Left cardiac atrium (tissue), 4 donors: ENCODE measurements at places on chromosomes 5 and 9. TPM values are rescaled to one million over a fixed set of nuclear protein-coding genes. Genes with fewer than 3 reads are reported as not detected.

- no peak for DNase-seq
Observed at GRCh38 chr5:147359101-147359500, 124.3 kb downstream of the STK32A start.

GRCh38 chr9:122065923-122066629, 27.0 kb downstream of the TTLL11 start:
- DNase-seq, result no peak

DNA sequence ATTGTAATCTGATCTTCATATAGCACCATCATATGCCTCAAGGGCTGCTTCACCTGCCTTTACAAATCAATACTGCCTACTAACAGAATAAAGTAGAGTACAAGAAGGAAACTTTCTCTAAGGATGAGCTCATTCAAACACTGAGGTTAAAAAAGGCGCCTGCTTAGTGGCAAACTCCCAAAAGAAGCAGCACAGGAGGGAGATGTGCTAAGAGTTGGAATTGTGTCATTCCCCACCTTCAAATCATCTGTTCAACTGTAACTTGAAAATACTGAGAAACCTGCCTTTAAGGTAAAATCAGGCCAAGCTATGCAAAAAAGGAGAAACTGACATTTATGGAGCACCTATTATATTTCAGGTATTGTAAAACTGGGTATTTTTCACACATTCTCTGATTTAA, 560.6 kb downstream of the PTPRD start:
- no peak for DNase-seq

UGCG gene
- total RNA-seq, result 21.1 TPM

DNA sequence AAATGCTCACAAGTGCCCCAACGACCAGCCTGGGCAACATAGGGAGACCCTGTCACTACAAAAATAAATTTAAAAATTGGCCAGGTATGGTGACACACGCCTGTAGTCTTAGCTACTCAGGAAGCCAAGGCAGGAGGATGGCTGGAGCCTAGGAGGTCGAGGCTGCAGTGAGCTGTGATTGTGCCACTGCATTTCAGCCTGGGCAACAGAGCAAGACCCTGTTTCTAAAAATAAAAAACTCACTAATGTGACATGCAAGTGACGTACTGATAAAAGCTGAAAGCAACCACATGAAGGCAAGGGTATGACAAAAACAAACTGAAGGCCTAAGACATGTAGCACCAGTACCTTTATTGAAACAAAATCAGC, 81.1 kb downstream of the TLE1 start:
- DNase-seq, result no peak

- no peak for DNase-seq
Observed at GRCh38 chr9:1267141-1267570, 217.0 kb downstream of the DMRT2 start.

- no peak for DNase-seq
Observed at GRCh38 chr5:174145821-174146220, 100.3 kb downstream of the NSG2 start.

- no peak for DNase-seq
Observed at GRCh38 chr5:123819833-123820232, 307.9 kb downstream of the CSNK1G3 start.

- no peak for DNase-seq
Observed at GRCh38 chr5:118611332-118611945, 376.9 kb downstream of the DTWD2 start.

DNA sequence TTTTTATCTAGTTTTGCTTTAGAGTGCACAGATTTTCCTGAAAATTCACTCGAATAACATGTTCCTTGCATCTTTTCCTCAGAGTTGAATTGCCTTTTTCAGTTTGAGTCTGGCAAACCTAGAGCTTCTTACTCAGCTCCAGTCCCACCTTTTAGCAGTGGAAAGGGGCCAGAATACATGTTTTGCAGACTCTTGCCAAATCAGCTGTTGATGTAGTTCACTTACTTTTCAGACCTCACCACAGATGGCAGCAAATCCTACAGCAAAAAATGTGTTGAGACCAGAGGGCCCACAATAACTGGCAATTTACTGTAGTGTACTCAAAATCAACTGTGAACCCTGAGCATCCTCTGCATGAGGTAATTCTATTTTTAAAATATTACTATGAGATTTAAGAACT, 545.2 kb upstream of the ACO1 start:
- DNase-seq, result no peak

PAEP gene
- total RNA-seq, result not detected

DNA sequence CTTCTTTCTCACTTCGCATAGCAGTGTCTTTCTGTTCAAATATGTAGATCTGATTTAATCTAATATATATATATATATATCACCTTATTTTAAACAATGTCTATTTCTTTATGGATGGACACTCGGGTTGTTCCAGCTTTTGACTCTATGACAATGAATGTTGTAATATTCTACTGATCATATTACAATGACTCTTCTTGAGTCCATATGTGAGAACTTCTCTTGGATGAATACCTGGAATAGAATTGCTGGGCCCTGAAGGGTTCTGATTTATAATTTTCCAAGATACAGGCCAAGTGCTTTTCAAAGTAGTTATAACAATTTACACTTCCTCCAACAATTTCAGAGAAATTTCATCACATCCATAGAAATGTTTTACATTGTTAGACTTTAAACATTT, 28.8 kb downstream of the NTRK2 start:
- no peak for DNase-seq

MLANA gene
- not detected for total RNA-seq

DNA sequence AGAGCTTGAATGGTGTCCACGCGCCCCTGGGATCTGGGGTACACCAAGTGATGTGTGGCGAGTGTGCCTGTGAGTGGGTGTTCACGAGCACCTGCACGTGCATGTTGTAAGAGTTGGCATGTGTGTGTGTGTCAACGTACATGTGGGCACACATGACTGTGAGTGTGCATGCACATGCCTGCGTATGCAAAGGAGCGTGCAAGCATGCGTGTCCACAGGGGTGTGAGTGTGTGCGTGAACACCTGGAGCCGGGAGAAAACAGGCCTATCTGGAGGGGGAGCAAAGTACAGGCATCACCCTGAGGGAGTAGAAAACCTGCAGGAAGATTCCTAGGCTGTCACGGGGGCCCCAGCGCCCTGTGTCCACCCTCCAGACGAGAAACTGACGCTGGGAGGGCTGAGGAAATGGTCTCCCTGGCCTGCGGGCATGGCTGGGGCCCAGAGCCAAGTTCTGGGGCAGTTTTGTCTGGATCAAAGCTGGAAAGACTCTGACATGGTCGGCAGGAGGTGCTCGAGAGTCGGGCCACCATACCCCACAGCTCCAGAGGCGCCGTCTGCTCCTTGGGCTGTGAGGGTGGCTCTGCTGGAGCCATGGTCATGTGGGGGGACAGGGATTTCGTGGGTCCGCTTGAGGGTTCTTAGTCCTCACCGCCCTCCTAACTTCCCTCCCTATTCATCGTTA, 31.8 kb downstream of the PTGES start:
- DNase-seq, result no peak

IFNA2 gene
- not detected for total RNA-seq

DNA sequence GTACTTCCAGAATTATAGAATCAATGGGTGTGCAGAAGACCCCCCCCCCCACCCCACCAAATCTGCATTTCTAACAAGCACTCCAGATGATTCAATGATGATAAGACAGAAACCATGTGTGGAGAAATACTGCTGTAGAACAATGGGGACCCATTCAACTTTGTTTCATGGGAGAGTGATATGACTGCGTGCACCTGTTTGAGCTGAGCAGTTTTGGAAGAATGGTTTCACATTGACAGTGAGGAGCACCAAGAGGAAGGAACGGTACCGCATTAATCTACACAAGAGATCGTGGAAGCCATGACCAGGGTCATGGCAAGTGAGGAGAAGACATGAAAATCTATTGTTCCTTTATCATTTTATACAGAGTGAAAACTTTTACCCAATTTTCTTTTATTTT, 202.7 kb downstream of the CD180 start:
- no peak for DNase-seq

- peak; percentile 82 for DNase-seq
Observed at GRCh38 chr5:172052450-172053236, 46.2 kb upstream of the FBXW11 start.

GRCh38 chr9:133148199-133149129, 15.2 kb downstream of the GBGT1 start:
- DNase-seq, result peak; percentile 72

DNA sequence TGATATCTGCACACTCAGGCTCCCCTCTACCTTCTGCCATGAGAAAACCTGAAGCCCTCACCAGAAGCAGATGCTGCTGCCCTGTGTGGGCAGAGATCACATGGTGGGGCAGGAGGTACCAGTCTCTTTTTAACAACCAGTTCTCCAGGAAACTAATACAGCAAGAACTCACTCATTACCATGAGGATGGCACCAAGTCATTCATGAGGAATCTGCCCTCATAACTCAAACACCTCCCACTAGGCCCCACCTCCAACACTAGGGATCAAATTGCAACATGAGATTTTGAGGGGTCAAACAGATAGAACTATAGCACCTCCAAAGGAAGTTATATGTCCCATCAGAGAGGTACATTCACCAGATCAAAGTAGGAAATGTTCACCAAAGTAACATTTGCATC, 136.3 kb upstream of the SHB start:
- DNase-seq, result no peak

CNTLN gene
- total RNA-seq, result 5.3 TPM

- DNase-seq, result peak; percentile 47
Observed at GRCh38 chr9:99184110-99184474, 37.6 kb downstream of the ALG2 start.

CAMLG gene
- total RNA-seq, result 19.8 TPM

GRCh38 chr5:109837231-109837861, 147.6 kb downstream of the MAN2A1 start:
- DNase-seq, result no peak

SAPCD2 gene
- 0.39 TPM for total RNA-seq

KCNV2 gene
- total RNA-seq, result not detected

DNA sequence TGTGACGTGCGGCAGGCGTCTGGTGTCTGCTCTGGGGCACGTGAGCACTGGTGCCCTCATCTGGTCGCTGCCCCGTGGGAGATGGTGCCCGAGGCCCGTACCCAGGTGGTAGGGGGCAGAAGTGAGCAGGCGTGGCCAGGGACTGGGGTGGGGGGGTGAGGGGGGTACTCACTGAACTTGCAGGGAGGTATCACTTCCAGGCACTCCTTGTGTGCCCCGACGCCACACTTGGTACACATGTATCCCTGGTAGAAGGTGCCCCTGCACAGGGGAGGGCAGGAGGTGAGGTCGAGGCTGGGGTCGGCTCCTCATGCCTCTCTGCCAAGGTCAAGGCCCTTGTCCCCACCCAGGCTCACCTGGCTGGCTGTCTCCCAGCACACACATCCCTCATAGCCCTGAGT, 45.2 kb upstream of the SARDH start:
- DNase-seq, result no peak

GRCh38 chr9:13911473-13911872, 402.5 kb downstream of the NFIB start:
- DNase-seq, result no peak

SYK gene
- 5.6 TPM for total RNA-seq

DNA sequence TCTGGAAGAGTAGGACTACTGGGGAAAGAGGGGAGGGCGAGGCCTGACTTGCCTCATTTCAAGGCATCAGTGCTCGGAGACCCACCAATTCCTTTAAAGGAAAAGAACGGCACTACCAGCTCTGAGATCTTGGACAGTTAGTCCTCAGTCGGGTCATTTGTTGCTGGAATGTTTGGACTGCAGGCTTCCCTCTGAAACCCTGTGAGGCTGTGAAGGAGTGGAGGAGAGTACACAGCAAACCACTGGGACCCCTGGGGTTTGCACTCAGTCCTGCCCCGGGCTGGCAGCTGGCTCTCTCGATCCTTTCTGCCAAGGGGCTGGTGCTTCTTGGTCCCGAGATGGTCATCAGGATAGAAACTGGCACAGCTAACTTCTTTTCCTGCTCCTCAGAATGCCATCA, 194.5 kb downstream of the TRIO start:
- DNase-seq, result no peak

- DNase-seq, result no peak
Observed at GRCh38 chr5:138083702-138084101, at the start of gene WNT8A. TSS of gene WNT8A (plus strand) at chr5:138084033. CDS start at chr5:138084128, 95 bp downstream.

DNA sequence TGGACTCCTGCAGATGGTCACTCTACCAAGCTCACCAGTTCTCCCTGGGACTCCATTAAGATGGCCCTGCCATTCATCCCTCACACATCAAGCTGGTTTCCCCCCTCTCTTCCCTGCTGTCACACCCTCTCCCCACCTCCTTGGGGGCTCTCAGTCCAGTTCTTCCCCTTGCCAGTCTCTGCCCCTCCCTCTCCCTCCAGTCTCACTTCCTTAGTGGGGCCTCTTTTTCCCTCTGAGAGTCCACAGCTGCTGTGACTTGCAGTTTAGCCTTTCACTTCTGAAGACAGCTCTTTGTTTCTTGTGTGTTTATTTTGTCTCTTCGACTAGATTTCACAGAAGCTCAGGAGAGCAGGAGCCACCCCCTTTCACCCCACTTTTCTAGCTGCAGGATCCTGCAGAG, 10.5 kb downstream of the DOCK2 start:
- no peak for DNase-seq

SLC1A1 gene
- total RNA-seq, result 3.4 TPM

CRHBP gene
- 0.32 TPM for total RNA-seq

DNA sequence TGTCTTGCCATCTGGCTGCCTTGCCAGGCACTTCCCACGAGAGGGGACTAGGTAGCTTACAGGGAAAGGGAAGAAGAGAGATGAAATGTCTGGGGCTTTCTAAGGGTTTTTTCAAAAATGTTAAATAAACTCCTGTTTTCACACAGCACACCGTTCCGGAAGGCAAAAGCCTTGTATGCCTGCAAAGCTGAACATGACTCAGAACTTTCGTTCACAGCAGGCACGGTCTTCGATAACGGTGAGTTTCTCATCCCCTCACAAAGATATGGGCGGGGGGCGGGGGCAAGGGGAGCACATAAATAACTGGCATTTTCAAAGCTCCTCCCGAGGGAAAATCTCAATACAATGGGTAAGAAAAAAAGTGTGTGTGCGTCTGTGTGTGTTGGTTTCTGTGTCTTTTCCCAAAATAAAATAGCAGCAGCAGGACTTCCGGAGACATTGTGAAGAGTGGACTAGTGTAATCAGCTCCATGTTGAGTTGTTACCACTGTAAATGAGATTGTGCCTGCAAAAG, 189.6 kb downstream of the NR3C1 start:
- DNase-seq, result no peak

- DNase-seq, result no peak
Observed at GRCh38 chr5:110297152-110297670, 429.3 kb downstream of the TMEM232 start.

GLRX gene
- total RNA-seq, result 73.1 TPM
